ENCODE measurements at places on chromosomes 4 and X. TPM values are rescaled to one million over a fixed set of nuclear protein-coding genes. Genes with fewer than 3 reads are reported as not detected.

The MMRN1 gene
- total RNA-seq: 1.4 TPM

The HPGD gene
- 129 TPM for total RNA-seq

The CNKSR2 gene
- 10.3 TPM for total RNA-seq

The HSFX1 gene
- total RNA-seq: 2.3 TPM

The OPN1MW2 gene
- total RNA-seq: not detected

The PLP1 gene
- 1.8 TPM for total RNA-seq

DNA sequence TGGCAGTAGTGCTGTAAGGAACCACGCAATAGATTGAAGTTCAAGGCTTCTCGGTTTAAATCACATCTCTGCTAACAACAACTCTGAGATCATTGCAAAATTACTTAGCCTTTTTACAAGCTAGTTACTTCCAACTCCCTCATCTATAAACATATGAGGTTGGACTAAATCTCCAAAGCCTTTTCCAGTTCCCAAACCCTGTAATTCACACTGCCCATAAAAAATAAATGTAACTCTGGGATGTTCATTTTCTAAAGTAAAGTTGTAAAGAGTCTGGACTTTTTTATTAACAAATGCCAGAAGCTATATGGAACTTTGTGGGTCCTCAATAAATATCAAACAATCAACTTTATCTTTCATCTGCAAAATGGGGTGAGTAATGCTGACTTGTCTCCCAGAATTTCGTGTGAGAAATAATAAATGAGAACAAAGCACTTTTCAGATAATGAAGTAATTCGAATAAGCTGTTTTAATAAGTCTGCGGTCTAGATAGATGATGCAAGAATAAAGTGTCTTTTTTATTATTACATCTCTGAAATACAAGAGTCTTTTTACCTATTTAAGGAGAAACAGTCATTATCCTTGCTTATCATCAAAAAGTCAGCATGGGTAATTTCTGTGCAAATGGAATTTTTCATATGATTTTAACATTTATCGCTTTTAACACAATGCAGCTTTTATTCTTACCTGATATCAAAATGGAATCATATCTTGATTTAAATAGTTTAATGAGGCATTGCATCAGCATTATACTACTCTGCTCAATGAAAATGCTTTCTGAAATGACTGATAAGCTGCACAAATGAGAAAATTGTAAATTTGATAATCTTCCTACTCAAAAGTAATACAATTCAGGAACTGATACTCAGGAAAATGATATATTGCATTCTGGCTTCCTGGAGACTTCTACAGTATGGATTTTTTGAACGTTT, 252.6 kb downstream of the BANK1 start:
- no peaks in the 10 kb centered on the region for H3K4me1 ChIP-seq
- no peaks in the 10 kb centered on the region for H3K27me3 ChIP-seq
- DNase-seq: no peak
- no peak overlapping the region for H3K4me3 ChIP-seq
- no peak overlapping the region for H3K27ac ChIP-seq
- no peaks in the 10 kb centered on the region for H3K36me3 ChIP-seq

DNA sequence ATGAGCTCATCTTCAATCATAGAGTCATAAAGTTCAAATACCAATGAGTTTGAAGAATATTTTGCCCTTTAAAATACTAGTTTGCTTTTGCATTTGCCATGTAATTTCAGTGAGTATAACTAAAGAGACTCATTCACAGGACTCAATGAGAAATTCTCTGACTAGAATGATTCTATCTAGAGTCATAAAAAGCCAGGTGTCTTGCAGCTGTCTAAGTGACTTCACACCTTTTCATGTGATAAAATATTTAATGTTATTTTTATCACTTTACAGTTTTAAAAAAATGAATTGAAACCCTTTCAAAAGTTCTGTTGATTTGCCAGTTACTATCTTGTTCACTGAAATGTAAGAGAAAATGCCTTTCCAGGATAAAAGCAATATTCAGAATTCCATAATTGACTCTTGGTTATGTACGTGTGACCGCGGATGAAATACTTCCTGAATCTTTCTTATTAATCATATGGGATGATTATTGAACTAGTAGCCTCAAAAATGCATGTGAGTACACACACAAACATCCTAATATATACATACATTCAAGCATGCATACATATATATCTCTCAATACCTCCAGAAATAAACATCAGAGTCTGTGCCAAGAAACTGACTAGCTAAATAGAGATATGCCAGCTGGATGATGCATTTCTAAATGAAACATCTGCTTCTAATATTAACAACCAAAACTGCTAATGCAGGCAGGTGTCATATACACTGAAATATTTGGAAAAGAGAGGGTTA, 87.0 kb downstream of the GABRB1 start:
- no peak overlapping the region for H3K27ac ChIP-seq
- H3K4me3 ChIP-seq: no peak overlapping the region
- no peaks in the 10 kb centered on the region for H3K36me3 ChIP-seq
- H3K27me3 ChIP-seq: no peaks in the 10 kb centered on the region

DNA sequence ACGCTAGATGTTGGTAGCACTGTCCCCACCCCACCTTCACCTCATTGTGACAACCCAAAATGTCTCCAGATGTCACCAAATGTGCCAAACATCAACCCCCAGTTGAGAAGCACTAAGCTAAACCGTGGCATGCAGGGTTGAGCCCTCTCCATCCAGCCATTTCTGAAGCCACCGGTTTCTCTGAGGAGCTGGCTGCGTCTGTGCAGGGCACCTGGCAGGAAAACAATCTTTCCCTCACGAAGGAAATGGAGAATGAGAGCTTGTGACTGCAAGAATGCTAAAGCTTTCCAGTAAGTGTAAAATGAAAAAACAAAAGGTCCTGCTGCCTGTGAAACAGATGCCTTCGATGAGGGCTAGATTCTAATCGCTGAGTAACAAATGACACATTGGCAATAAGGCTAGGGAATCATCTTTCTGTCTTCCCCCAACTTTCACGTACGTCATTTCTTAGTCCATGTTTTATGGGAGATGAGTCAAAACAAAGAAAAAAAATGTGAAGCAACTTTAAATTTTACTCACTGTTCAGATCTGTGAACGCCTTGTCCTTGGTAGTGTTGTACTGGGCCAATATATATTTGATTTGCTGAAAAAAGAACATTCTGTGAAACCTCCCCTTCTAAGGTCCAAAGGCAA, 59.9 kb downstream of the PROM1 start:
- H3K4me1 ChIP-seq: peaks cover 3% of the 10 kb centered on the region
- H3K4me3 ChIP-seq: no peak overlapping the region
- no peaks in the 10 kb centered on the region for H3K27me3 ChIP-seq
- no peaks in the 10 kb centered on the region for H3K36me3 ChIP-seq

GRCh38 chr4:53654300-53654758, 63.0 kb upstream of the LNX1 start:
- no peaks in the 10 kb centered on the region for H3K27me3 ChIP-seq
- H3K4me3 ChIP-seq: no peak overlapping the region
- DNase-seq: no peak
- H3K36me3 ChIP-seq: no peaks in the 10 kb centered on the region

- DNase-seq: no peak
- no peak overlapping the region for H3K27ac ChIP-seq
- no peaks in the 10 kb centered on the region for H3K27me3 ChIP-seq
- H3K4me1 ChIP-seq: no peaks in the 10 kb centered on the region
Observed at GRCh38 chr4:158490629-158491028, 31.1 kb upstream of the RXFP1 start.

DNA sequence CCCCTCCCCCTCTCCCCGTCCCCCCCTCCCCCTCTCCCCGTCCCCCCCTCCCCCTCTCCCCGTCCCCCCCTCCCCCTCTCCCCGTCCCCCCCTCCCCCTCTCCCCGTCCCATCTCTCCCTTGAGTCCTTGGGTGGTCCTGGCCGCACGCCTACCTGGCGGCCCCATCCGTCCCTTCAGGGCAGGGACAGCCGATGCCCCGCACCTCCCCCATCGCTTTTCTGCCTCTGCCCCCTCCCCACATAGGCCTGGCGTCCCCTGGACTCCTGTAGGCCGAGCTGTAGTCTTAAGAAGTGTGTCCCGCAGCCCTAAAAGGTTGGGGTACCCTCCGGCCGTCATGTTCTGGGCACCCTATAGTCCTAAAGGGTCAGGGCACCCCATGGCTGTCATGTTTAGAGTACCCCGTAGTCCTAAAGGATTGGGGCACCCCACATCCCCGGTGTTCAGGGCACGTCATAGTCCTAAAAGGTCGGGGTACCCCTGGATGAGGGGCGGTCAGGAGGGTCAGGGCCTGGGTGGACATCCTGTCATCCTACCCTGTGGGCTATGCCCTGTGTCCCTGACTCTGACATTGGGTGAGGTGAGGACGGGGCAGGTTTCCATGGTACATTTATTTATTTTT, 10.8 kb upstream of the GTPBP6 start:
- no peak overlapping the region for H3K4me3 ChIP-seq
- no peak overlapping the region for H3K27ac ChIP-seq
- no peak for DNase-seq
- H3K4me1 ChIP-seq: peaks cover 11% of the 10 kb centered on the region
- H3K27me3 ChIP-seq: no peaks in the 10 kb centered on the region
- no peaks in the 10 kb centered on the region for H3K36me3 ChIP-seq

DNA sequence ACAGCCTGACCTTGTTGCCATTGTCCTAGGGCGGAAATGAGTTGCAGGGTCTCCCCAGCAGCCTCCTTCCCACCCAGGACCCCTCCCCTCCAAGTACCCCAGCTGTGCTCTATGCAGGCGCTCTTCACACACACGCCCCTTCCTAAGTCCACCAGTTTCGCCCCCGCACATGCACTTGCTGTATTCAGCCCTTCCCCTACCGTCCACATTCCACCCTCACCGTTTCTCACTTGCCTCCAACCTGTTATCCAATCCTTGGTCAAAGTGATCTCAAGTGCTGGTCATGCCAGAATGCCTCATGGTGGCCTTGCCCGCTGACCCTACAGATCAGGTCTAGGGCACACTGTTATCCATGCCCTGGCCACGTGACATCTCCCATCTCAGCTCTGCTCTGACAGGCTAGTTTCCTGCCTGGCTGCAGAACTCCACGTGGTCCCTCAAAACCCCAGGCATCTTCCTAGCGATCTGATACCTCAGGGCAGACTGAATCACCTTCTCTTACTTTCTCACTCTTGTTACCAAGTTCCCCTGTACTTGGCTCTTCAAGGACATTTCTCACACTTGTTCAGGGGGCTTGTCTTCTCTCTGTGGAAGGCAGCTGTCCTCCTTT, 39.7 kb downstream of the NSG1 start:
- no peaks in the 10 kb centered on the region for H3K36me3 ChIP-seq
- H3K4me3 ChIP-seq: no peak overlapping the region
- DNase-seq: no peak
- H3K27me3 ChIP-seq: no peaks in the 10 kb centered on the region
- no peaks in the 10 kb centered on the region for H3K4me1 ChIP-seq
- H3K27ac ChIP-seq: no peak overlapping the region

- no peaks in the 10 kb centered on the region for H3K4me1 ChIP-seq
- no peaks in the 10 kb centered on the region for H3K36me3 ChIP-seq
- no peak overlapping the region for H3K27ac ChIP-seq
- no peaks in the 10 kb centered on the region for H3K27me3 ChIP-seq
Observed at GRCh38 chrX:135087867-135088266, 32.5 kb downstream of the ETDB start.

GRCh38 chrX:129433461-129433860, 89.8 kb downstream of the SMARCA1 start:
- H3K36me3 ChIP-seq: no peaks in the 10 kb centered on the region
- no peaks in the 10 kb centered on the region for H3K4me1 ChIP-seq
- H3K27me3 ChIP-seq: no peaks in the 10 kb centered on the region
- no peak overlapping the region for H3K4me3 ChIP-seq
- no peak for DNase-seq

DNA sequence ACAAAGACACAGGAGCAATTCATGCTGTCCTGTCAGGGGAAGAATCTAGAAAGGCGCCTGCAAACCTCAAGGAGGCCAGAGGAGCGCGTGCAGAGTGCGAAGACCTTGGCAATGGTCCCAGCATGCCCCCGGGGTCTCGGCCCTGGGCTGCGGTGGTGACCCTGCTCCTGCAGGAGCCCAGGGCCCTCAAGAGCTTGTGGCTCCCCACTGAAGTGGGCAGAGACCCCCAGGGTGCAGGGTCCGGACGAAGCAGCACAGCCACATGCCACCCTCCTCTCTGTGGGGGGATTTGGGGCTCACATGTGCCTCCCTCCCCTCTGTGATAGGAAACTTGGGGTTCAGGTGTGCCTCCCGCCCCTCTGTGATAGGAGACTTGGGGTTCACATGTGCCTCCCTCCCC, 39.3 kb downstream of the GAK start:
- no peak overlapping the region for H3K4me3 ChIP-seq
- H3K36me3 ChIP-seq: no peaks in the 10 kb centered on the region
- H3K27ac ChIP-seq: no peak overlapping the region
- no peaks in the 10 kb centered on the region for H3K4me1 ChIP-seq

GRCh38 chrX:7059214-7059838, 88.2 kb upstream of the STS start:
- no peaks in the 10 kb centered on the region for H3K27me3 ChIP-seq
- no peak for DNase-seq
- no peak overlapping the region for H3K4me3 ChIP-seq
- no peaks in the 10 kb centered on the region for H3K4me1 ChIP-seq

DNA sequence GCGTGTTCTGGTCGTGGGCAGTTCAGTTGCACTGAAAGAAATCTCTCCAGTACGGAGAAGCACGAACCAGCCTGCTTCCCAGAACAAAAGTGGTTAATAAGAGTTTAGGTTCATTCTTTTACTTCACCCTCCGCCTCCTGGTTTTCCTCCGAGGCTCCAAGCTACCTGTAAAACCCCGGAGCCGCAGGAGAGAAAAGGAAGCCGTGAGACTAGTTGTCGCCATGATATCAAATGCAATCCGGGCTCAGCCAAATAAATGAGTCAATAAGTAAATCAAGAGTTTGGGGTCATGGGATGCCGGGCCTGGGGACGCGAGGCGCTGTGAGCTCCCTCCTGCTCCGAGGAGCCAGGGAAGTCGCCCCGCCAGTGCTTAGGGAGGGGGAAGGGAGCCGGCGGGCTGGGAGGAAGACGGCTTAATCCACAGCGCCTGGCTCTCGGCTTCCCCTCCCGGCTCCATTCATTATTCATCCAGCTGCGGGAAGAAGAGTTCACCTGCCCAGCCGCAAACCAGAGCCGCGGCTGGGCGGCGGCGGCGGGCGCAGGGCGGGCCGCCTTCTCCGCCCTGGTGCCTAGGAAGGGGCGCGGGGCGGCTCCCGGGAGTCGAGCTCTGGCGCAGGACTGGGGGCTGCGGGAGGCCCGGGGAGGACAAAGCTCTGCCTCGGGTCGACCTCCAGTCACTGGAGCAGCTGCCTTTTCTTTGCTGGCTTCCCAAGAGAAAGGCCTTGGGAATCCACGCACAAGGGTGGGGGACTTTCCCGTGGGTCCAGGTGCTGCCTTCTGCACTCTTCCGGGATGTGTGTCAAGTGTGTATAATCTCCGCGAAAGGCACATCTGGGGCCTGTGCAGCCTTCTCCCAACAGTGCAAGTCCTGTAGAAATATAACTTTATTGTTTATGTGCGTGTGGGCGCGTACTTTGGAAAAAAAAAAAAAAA, 1.7 kb downstream of the FRAS1 start:
- H3K36me3 ChIP-seq: no peaks in the 10 kb centered on the region
- H3K4me1 ChIP-seq: no peaks in the 10 kb centered on the region
- no peaks in the 10 kb centered on the region for H3K27me3 ChIP-seq
- peak overlapping the region; percentile 85 for H3K27ac ChIP-seq
- H3K4me3 ChIP-seq: peak overlapping the region; percentile 88
